ENCODE measurements at places on chromosomes 3 and 15. TPM values are rescaled to one million over a fixed set of nuclear protein-coding genes. Genes with fewer than 3 reads are reported as not detected.

DNA sequence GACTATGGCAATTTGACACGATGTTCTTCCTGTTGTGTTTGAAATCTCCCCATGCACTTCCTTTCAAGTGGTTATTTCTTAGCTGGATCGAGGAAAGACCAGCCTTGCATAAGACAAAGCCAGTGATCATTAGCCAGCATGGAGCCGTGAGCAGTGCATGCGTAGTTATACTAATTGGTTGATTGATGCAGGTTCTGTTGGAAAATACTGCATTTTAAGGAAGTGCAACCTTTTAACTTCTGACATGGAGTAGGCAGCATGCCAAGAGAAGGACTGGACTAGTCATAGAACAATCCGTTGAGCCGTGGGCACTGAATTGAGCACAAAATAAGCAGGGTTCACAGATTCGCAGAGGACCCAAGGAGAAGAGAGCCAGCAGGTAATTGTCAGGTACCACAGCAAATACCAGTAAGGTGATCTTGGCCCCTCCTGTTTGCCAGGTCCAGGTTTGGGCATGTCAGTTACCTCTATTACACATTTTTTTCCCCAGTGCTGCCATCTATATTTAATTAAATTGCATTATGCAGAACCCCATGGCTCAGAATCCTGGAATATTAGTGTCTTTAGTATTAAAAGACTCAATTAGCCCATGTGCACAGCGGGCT, 29.0 kb upstream of the BCL6 start:
- no peak for DNase-seq

B3GALNT1 gene
- 53.7 TPM for polyA plus RNA-seq

DNA sequence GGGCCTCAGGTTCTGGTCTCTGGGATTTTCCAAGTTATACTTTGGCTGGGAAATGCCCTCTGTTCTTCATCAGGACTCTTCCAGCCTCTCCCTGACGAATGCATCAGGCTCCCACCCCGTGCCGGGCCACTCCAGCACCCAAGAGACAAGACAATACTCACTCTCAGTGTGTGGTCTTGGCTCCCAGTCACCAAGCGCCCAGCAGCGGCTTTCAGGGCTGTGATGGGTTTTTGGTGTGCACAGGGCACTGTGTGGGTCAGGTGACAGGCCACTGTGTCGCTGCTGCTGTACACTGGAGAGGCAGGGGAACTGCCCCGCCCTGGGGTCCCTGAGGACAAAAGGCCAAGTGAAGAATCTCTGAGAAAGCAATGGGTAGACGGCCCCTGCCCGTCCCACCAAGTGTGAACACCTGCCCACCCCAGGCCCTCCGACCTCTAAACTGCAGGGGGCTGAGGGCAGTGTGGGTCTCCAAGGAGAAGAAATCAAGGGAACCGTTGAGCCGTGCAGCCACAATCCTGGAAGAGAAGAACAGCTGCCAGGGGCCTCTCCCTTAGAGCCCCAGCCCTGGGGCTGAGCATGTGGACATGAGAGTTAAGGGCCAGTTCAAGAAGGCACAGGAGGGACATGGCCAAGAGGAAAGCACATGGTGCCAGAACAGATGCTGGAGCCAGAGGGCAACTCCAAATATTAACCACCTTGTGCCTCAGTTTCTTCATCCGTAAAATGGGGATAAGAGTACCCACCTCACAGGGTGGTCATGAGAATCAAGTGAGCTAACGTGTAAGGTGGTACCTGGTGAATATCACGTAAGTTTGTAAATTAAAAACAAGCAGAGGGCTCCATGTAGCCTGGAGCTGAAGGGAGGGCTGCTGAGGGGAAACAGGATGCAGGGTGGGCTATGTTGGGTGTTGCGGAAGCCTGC, 34.1 kb downstream of the PTPN23 start:
- DNase-seq = no peak

GHRL gene
- 3.8 TPM for polyA plus RNA-seq

DNA sequence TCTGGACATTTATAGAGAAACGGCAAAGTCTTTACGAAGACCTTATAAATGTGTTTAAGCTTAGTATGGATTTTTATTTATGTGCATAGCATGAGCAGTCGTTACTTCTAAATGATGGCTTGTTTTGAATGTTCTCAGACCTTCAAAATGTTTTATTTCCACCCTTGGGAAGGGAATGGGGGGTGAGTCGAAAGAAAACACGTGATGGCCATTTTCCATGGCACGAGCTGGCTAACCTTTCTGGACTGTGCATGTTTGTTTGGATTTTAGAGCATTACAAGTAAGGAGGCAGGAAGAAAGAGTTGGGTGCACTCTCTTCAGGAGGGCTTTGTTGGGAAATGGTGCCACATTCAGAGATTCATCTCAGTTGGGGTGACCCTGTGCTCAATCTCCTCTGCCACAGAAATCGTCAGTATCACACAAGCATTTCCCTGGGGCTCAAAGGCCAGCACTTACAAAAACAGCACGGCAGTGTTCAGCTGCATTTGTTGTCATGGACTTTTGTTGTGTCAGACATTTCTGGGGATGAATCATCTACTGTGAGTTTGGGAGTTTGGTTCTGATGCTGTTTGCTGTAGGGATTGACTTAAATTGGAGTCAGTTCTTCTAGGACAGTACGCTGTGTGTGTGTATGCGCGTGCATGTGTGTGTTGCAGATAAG, 52.3 kb upstream of the ADAMTS9 start:
- no peak for DNase-seq

EOMES gene
- 0.11 TPM for polyA plus RNA-seq

DNA sequence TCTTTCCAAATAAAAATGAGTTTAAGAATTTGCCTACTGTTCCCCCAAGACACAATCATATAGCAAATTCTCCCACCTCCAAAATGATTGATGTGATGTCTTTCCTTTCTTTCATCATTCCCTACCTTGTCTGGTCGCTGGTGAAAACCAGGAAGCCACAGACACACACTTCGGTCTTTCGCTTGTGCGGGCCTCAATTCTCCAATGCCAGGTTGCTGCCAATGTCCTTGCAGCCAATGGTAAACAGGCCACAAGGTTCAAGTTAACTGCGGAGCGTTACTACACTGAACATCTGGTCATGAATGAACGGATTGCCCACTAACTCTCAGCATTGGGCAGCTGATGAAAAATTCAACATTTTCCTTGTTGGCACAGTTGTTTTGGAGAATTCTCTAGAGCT, 192.2 kb downstream of the FOXP1 start:
- no peak for DNase-seq

EXD1 gene
- not detected for polyA plus RNA-seq

DNA sequence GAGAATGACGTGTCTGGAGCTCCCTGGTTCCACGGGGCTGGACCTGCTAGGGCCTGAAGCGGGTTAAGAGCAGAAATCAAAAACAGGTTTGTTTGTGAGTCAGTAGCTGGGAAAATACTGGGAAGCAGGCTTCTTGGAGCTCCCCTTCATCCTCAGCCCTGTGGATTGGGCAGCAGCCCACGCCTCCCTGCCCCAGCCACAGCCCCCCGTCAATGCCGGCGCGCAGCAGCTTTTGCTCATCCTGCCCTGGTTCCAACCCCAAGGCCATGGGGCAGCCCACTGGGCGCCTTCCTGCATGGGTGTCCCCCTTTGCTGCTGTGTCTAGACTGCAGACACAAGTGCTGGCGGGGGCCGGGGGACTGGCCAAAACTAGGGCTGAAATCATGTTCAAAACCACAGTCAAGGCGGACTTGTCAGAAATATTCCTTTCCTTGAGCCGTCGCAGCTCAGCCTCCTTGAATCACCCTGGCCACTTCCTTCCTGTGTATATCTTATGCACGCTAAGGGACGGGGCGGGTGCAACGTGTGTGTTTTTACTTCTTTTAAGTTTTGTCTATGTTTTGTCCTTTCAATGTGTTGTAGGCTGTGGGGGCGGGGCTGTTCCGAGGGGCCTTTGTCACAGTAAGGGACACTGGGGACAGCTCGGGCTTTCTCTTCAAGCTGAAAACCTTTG, 108.1 kb downstream of the KLF13 start:
- DNase-seq = no peak

GRCh38 chr15:90823455-90823974, 44.9 kb upstream of the FURIN start:
- DNase-seq = no peak

ROBO1 gene
- polyA plus RNA-seq = 111 TPM

DNA sequence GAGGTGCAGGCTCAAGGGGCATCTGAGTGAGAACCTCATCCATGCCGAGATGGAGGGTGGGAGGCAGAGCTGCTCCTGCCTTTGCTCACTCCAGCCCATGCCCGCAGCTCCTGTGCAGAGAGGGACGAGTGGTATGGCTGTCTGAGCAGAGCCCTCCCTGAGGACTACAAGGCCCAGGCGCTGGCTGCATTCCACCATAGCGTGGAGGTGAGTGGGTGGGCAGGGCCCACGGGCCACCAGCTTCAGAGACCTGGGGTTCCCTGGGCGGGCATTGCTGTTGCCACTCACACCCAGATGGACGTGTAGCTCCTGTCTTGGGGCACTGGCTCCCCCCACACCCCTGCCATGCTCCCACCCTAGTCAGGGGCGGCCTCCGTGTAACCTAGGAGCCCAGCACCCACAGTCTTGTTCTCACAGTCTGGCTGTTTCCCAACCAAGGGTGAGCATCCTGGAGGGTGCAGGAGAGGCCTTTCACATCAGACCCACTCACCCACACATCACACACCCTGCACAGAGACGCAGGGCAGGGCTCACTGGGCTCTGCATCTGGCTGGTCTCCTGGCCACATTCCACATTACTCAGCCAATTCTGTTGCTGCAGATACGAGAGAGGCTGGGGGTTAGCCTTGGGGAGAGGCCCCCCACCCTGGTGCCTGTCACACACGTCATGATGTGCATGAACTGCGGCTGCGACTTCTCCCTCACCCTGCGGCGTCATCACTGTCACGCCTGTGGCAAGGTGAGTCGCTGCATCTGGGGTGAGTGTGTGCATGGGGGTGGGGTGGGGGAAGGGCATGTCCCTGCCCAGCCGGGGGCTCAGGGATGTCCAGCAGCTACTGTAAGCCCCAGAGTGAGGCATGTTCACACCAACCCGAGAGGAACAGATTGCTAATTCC, 25.3 kb upstream of the NR2C2 start:
- DNase-seq = no peak

DNA sequence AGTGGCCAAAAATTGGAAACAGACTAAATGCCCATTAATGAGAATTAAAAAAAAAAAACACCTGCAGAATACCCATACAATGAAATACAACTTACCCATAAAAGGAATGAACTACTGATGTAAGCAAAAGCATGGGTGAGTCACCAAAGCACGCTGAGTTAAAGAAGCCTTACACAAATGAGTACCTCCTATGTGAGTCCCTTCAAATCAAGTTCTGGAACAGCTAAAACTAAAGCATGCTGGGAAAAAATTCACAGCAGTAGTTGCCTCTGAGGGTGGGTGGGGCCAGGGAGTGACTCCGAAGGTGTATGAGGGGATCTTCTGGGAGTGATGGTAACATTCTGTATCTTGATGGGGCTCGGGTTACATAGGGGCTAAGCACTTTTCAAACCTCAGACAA, 11.4 kb downstream of the MYO5C start:
- no peak for DNase-seq

GRCh38 chr3:155218462-155218861, 75.0 kb downstream of the STRIT1 start:
- no peak for DNase-seq

DNA sequence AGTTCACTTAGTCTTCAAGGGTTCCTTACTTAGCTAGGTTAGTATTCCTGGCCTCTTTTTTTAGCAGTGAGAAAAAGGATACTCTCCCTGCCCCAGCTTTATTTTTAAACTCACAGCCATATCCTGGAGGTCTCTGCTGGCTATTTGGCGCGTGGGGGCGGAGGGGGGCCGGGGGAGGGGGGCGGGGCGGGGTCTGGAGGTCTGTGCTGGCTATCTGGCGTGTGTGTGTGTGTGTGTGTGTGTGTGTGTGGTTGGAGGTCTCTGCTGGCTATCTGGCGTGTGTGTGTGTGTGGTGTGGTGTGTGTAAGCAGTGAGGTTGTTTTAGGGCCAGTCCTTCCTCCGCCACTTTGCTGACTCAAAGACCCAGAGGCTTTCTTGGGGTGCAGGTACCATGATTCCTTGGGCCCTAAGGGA, 579 bp upstream of the PLAAT1 start:
- peak; percentile 4 for DNase-seq

GRCh38 chr3:76203578-76203977, 418.2 kb upstream of the ZNF717 start:
- DNase-seq = no peak

CD200R1 gene
- 1.0 TPM for polyA plus RNA-seq

DNA sequence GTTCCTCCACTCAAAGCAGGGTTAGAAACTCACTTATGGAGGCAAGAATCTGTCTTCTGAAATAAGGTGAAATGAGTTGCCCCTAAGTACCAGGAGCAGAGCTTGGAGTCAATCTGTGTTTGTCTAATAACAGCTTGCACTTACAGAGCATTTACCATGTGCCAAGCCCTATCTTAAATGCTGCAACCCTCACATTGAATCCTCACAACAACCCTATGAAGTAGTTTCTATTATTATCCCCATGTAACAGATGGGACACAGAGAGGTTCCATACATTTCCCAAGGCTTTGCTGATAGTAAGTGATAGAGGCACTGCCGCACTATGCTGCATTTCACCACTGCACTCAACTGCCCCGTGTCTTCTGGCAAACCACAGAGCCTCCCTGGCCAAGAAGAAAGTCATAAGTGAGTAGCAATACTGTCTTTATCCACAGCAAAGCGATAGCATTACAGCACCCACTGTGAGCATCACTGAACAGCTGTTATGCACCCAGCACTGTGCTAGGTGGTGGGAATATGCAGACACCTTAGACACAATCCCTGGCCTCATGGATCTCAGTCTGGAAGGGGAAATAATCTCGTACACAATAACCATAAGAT, 141.5 kb downstream of the SSR3 start:
- DNase-seq = no peak

EIF1B gene
- 143 TPM for polyA plus RNA-seq

- no peak for DNase-seq
Measured at GRCh38 chr3:129441782-129442181, 1.8 kb downstream of the IFT122 start.

DNA sequence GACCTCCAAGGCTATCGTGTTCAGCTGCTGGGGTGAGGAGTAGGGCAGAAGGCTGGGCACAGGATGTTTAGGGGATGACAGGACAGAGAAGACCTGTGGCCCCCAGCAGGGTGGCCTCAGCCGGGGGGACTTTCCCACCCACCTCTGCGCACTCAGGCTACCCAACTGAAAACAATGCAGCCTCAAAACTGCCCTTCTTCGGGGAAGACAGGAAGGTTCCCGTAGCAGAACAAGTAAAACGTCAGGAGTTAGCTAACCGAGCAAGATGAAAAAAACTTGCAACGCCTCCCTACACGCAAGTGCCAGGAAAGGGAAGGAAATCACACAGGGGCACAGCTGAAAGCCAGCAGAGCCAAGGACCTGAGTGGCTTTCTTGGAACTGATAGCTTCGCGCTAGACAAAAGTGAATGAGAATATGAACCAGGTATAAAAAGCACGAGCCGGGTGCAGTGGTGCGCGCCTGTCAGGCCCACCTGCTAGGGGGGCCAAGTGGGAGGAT, 38.4 kb upstream of the FURIN start:
- no peak for DNase-seq

CACNA2D3 gene
- 1.6 TPM for polyA plus RNA-seq
